ENCODE measurements at places on chromosomes 3 and 15.

DNA sequence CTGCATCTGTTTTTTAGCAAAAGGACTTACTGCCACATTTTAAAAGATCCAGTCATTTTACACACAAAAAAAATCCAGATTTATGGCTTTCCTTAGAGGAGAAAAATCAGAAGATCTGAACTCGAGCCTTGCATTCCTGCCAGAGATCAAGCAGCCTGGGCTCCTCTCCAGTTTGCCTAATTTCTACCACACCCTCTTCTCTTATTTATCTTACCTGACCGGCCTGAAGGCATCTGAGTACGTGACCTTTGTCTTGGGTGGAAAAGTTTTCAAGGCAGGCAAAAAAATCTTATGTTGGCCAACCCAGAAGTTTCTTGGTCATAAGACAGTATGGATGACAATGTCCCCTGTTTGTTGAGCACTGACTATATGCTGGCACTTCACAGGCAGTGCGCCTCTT is 60.3 kb downstream of the CHRD start:
- DNase-seq: no peak

DNA sequence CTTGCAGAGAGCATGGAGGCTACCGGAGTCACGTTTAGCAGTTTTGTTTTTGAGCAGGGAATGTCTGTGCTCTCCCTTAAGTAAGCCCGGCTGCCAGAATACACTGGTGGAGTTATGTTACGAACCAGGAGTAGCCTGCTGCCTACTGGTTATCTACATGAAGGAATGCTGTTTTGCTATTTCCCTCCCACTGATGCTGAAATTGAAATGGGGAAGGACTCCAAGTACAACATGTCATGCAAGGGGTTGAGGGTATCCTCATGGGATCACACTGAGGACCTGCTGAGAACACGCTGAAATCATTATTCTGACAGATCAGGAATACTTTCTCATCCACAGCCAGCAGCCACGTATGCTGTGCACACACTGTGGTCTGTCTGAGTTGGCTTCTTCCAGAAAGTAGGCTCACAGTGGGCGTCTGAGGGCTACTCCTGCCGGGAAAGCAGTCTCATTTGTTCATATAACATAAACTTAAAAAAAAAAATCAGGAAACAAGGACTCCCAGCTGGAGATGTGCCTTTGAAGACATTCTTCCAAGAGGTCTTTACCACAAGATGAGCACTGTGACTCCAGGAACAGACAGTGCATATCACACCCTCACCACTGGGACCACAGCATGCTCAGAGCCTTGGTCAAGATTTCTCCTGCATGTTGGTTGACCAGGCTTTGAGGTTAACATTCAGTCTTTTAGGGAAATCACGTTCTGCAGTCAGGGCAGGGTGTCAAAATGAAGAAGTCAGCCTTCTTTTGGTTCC is 300.4 kb upstream of the RASGRP1 start:
- no peak for DNase-seq

DNA sequence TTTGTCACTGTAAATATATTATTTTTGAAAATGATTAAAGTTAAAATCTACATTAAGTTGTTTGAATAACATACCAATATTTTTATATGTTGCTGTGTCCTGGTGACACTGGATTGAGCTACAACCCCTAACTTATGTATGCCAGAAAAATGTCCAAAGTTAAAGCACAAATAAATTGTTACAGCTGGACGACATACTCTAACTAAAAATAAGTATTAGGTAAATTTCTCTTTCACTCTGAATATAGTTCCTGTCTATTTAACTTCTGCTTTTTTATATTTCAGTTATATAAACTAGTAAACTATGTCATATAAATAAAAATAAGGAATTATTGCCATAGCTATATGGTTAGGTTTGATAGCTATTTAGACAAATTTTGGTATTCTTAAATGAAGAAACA is 118.5 kb upstream of the SAMMSON start:
- DNase-seq: no peak

GRCh38 chr15:31235311-31236183 is 91.1 kb upstream of the KLF13 start:
- DNase-seq: no peak

- DNase-seq: no peak
Observed at GRCh38 chr15:99604865-99605264, 39.1 kb downstream of the MEF2A start.

DNA sequence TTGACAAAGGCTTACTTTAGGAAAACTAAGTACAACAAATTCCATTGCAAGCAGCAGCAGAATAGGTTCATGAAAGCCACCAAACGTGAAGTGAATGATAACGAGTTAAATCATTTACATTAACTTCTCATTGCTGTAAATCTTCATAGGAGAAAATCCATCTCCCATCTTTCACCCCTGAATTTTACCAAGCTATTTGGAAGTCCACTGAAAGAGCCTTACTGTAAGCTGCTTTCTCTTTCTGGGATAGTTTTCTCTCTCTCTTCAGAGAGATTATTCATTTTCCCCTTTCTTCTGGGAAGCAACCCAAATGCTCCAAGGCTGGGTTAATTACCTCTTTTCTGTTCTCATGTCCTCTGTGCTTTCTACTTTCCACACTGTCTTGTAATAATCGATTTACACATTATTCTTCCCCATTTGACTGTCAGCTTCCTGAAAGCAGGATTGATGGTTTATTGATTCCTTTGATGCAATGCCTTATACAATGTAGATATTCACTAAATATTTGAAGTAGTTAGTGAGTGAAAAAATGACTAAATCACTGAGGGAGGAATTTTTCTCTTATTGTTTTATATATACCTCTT is 914.3 kb upstream of the ARPP21 start:
- no peak for DNase-seq

- DNase-seq: no peak
Observed at GRCh38 chr3:42729404-42730145, 27.0 kb upstream of the HHATL start.

- DNase-seq: no peak
Observed at GRCh38 chr15:88104357-88104756, 152.2 kb downstream of the NTRK3 start.

- DNase-seq: no peak
Observed at GRCh38 chr3:124076235-124076634, 84.3 kb upstream of the ROPN1 start.

- DNase-seq: no peak
Observed at GRCh38 chr15:29638781-29639180, 183.5 kb downstream of the TJP1 start.

- no peak for DNase-seq
Observed at GRCh38 chr15:59296181-59296617, 76.5 kb downstream of the MYO1E start.

DNA sequence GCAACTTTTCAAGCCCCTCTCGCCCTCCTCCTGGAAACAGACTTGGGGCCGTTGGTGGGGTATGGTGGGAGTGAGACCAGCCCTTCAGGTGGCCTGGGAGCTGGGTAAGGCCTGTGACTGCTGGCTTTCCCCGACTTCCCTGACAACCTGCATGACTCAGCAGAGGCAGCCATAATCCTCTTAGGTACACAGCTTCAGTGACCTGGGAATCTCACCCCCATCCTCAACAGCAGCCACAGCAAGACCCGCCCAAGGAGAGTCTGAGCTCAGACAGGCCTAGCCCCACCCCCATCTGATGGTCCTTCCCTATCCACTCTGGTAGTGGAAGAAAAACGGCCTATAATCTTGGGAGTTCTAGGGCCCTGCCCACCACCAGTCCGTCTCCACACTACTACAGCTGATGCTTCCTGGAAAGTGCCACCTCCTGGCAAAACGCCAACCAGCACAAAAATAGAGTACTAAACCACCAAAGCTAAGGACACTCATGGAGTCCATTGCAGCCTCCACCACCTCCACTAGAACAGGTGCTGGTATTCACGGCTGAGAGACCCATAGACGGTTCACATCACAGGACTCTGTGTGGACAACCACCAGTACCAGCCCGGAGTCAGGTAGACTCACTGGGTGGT is 13.1 kb upstream of the SLC27A2 start:
- no peak for DNase-seq

DNA sequence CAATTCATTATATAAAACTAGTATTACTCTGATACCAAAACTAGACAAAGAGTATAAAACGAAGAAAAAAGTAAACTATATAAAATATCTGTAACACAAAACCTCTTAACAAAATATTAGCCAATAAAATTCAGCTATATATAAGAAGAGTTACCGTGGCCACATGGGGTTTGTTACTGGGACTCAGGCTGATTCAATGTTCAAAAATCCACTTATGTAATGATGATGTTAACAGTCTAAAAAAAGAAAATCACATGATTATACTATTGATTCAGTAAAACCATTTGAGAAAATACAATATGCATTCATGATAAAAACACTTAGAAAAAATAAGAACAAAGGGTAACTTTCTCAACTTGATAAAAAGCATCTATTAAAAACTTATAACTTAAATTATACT is 18.3 kb downstream of the P2RY1 start:
- DNase-seq: no peak

- no peak for DNase-seq
Observed at GRCh38 chr3:43334976-43335375, 48.6 kb downstream of the SNRK start.

- no peak for DNase-seq
Observed at GRCh38 chr15:47398594-47398993, 318.7 kb upstream of the SEMA6D start.

- DNase-seq: no peak
Observed at GRCh38 chr3:39166134-39166710, 12.8 kb upstream of the CSRNP1 start.

- DNase-seq: no peak
Observed at GRCh38 chr15:69999392-70000085, 98.2 kb downstream of the TLE3 start.

DNA sequence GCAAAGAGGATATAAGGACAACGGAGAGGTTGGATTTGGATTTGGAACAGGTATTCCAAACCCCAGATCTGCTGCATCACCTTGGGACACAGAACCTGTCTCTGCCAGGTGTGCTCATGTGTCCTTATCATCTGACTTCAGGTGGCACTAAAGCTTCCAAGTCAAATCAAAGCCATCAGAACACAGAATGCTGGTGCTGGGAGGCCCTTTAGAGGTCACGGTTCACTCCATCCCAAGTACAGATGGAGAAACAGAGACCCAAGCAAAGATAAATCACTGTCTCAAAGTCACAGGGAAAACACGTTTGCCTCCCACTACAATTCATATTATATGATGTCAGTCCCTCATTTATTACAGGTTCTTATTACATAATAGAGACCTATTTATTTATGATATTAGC is 72.8 kb downstream of the HES1 start:
- no peak for DNase-seq

DNA sequence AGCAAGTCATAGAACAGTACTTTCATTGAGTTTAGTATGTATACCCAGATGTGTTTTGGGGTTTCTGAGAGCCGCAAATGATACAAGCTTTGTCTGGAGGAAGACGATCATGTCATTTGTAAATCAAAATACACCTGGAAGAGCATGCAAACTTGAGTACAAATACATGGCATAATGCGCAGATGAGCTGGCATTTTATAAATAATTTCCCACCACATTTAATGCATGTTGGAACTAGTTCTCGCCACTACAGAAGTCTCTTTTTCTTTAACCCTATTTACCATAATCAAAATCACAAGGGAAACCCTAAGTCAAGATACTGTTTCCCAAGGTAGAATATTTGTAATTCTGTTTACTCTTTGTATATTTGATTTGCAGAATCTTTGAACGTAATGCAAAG is 318.6 kb downstream of the EPHA3 start:
- DNase-seq: no peak

- no peak for DNase-seq
Observed at GRCh38 chr3:48135552-48136495, 52.4 kb downstream of the CDC25A start.

DNA sequence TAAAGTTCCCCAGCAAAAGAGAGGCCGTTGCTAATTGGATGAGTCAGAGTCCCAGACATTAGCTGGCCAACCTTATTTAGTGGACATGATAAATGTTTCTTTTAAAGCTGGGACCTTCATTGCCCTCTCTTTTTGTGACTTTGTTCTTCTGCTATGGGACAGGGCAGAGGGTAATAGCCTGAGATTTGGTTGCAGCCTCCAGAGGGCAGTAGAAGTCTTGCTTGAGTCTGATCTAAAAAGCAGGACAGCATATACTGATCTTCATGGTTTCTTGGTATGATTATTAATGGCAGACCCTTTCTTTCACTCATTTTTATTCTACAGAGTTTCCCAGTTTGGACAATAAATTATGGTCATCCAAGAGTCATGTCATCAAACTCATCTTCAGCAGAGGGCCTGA is 25.1 kb upstream of the ZKSCAN7 start:
- DNase-seq: no peak

- DNase-seq: no peak
Observed at GRCh38 chr3:138219255-138219654, 32.2 kb downstream of the ARMC8 start.

- DNase-seq: no peak
Observed at GRCh38 chr15:90436952-90437351, 48.9 kb downstream of the IQGAP1 start.

- peak; percentile 42 for DNase-seq
Observed at GRCh38 chr3:118501152-118501551, 533.5 kb downstream of the IGSF11 start.

- no peak for DNase-seq
Observed at GRCh38 chr15:77753281-77753873, 120.7 kb upstream of the LINGO1 start.

DNA sequence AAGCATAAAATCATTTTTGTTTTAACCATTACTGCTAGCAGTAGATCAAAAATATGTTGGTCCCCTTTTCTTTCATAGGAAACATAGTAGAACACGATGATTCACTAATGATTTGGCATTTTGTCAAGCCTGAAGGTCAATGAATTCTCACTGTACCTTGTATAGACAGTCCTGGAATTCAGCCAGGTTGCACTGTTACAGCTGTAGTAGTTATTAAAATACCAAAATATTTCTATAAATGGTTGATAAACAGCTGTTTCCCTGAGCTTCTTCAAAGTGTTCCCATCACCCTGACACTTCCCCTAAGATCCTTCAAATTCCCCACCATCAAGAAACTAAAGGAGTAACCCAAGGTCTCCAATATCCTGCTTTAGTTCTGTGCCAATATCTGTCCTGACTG is 200.9 kb downstream of the ATP8B4 start:
- DNase-seq: no peak

DNA sequence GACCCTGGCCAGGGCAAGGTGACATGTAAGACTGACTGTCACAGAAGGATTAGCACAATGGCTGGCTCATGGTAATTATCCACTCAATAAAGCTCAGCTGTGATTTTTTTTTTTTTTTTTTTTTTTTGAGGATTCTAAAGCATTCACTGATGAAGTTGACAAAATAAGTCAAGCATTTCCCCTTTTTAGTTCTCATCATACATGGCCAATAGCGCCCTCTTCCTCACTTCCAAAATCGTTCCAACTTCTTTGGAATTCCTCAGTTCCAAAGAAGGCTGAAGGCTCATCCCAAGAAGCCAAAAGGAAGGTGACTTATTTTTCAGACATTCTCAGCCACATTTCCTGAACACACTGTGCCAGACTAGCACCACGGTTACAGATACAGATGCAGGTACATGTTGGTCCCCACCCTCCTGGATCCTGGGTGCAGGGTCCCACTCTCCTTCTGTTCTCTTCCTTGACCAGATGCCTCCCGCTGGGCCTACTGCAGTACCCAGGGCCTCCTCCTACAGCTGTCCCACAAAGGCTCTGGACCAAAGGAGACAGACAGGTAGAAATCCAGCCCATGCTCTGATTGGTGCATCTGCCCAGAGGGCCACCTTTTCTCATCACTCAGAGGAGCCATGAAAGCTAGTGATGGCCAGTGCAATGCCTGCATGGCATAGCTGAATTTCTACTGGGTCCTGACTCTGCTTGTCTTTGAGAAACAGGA is 202.6 kb downstream of the UACA start:
- DNase-seq: no peak

All from SK-N-MC (cell line).